ENCODE measurements at places on chromosomes 6 and 20.

DNA sequence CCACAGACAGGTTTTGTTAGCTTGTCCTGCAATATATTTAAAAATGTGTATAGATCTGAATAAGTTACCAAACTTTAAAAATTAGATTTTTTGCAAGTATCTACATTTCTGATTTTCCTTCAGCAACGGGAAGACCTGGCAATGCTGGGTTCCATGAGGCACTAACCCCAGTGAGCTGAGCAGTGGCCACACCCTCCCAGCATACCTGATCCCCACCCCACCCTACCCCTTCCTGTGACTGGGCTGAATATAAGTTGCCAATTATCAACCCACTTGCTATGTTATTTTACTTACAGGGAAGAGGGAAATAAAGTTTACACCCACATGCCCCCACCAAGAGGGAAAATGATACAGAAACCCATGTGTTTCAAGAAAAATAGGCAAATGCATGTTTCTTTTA lies 70.3 kb upstream of the RALGAPA2 start:
- no peak for DNase-seq

- no peak for DNase-seq
Observed at GRCh38 chr20:55394592-55394991, 610.7 kb downstream of the CBLN4 start.

GRCh38 chr6:49649988-49650387 lies 13.3 kb upstream of the RHAG start:
- DNase-seq: no peak

DNA sequence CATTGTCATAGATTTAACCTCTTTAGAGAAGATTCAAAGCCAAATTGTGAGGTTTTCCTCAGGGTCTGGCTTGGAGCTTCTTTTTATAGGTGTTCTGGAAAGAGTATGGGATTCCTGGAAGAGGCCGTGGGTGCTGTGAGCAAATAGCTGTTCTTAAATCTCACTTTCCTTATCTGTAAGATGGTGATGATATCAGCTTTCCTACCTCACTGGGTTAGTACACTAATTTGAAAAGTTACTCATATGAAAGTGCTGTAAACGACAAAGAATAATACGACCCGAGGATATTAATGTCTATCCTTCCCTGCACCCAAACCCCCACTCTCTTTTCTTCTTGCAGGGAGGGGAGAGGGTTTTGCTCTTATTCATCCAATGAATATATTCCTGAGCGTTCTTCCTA lies 116.9 kb upstream of the ENPP5 start:
- no peak for DNase-seq

DNA sequence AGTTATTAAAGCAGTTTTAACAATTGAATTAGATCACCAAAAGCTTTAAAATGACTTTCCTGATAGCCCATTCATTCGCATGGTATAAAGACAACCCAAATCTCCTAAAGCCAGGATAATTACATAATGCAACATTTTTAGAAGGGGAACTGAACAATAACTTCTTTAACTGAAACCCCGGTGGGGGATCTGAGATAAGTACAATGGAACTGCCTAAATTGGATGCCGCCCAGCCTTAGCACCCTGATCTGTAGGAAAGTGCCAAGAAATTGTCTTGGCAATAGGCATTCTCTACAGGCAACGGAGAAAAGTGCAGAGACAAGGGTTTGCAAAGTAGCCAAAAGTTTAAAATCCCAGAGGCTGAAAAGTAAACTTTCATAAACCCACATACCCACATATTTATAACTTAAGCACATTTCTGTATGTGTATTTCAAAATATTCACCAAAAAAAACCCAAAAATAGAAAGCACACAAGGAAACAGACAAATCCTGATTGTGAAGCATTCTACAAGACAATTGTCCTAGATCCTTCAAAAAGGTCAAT lies 98.8 kb upstream of the BEND6 start:
- no peak for DNase-seq

GRCh38 chr6:151917531-151918329 lies 110.2 kb downstream of the ESR1 start:
- no peak for DNase-seq

DNA sequence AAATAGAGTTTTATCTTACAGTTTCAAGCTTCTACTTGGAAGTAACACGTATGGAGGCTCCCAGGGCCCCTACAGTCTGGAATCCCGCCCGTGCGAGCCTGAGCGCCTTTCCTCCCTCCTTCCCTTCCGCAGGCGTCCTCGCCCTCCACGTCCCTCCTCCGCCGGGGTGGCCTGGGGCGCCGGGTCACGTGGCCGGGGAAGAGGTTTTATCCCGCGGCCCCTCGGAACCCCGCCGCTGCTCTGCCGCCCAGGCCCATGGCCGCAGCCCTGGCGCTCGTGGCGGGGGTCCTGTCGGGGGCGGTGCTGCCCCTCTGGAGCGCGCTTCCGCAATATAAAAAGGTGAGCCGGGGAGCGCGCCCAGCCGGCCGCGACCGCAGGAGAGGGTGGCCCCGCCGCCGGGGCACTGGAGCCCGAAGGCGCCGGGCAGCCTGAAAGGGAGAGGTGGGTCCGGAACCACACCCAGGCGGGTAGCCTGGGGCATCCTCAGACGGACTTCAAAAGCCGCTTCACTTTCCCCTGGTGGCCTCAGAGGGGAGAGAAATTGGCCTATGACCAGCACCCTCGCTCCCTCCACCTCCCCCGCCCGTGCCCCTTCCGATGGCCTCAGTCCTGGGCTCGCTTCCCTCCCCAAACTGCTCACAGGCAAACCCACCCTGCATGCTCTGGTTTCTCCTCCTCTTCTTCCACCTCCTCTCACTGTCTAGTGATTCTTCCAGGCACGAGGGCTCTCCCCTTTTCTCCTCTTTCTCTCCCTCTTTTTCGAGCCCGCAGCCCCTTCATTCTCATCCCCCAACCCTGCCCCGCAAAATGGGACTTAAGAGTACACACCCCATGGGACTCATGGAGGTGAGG lies at the start of gene CLPSL2:
Gene CLPSL2, plus strand, starts transcription at position 235 of the 852 bp plus-strand sequence. Its CDS starts 21 bp downstream, at position 256.
- no peak for DNase-seq

DNA sequence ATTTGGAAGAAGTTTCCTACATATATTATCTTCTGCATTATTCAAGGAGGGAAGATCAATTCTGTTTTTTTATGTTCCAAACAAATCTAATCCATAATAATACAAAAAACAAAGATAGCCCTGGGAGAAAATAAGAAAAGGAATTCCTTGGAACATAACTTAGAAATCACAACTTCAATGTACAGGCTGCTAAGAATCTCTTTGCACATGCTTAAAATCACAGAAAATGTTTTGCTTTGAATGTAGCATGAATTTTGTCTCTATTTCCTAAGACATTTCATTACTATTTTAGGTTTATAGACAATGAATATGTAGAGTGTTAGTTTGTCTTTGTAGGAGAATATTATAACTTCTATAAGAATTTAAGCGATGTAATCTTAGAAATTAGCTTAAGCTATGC lies 700.1 kb downstream of the RNF144B start:
- DNase-seq: no peak

DNA sequence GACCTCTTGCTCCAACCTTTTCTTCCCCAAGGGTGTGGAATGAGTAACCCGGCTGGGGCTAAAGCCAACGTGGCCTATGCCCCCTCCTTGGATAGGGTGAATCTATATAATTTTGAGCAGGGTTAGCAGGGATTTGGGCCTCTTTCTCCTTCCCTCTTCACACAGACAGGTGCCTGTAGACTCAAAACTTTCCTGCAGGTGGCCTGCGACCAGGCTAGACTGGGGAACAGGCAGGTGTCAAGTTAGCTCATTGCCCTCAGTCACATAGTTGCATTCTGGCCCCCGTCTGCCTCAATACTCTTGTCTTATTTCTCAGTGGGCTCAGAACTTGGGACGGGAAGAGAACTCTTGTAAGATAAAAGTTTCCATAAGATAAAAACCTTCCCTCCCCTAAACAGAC lies 243.0 kb downstream of the ATXN1 start:
- DNase-seq: no peak

GRCh38 chr20:25685276-25686080 lies 11.2 kb downstream of the ZNF337 start:
- DNase-seq: no peak

- DNase-seq: no peak
Observed at GRCh38 chr6:70685494-70686180, 18.0 kb downstream of the SMAP1 start.

DNA sequence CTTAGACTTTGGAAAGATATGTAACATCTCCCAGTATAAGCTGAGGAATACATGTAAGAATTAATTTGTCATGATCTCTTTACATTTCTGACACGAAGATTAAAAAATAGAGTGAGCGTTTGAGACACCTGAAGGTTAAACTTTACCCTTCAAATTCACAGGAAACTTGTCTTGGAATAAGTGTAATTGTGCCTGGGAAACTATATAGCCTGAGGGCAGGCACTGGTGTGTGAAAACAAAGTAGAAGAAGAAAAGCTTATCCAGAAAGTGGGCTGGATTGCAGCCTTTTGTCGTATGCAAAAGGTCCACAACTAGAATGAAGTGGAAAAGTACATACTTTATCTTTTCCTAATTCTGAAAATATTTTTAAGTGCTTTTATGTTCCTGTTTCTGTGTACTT lies 275.7 kb upstream of the TCF21 start:
- DNase-seq: no peak

DNA sequence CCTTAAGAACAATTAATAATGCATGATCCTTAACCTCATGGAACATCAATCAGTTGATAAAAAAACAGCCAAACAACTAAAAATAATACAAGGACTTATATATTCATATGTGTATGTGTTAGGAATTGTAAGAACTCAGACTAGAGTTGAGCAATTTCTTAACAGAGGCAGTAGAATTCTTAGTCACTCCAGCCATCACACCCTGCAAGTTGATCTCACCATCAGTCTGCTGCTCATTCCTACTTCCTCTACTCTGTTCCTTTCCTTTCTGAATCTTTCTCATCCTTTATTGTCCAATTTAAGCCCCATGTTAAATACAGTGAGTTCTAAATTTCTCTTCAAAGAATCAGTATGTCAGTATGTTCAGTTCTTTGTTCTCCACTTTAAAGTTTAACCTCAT lies 2.6 kb downstream of the ZNF165 start:
- no peak for DNase-seq

- DNase-seq: no peak
Observed at GRCh38 chr6:29961966-29962365, 19.6 kb downstream of the HLA-A start.

DNA sequence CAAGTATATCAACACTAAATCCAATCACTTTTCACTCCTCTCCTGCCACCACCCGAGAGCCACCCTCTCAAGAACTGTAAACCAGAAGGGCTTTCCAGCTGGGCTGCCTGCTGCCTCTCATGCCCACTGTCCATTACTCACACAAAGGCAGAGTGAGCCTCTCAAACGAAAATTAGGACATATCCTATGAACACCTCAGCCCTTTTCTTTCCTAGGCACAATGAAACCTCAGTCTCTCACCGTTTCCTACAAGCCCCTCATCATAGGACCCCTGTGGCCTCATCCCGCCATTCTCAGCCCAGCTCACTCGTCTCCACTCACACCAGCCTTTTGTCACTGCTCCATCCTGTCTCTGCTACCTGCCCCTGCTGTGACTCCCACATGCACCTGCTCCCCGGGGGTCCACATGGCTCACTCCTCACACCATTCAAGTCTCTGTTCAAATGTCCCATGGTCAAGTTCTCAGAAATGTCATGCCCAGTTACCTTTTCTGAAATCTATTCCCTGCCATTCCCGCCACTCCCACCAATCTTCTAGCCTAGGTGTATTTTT lies 7.4 kb downstream of the HLA-F start:
- DNase-seq: no peak

DNA sequence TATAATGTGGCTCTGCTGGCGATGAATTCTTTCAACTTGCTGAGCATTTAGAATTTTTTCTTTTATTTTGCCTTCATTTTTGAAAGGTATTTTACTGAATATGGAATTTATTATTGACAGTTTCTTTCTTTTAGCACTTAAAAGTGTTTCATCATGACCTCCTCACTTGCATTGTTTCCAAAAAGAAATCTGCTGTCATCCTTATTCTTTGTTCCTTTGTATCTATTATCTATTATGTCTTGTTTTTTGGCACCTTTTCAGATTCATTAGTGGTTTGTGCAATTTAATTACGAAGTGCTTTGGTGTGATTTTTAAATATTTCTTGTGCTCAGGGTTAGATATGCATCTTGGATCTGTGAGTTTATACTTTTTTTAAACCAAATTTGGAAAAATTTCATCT lies 26.0 kb upstream of the SLC22A2 start:
- no peak for DNase-seq

- DNase-seq: no peak
Observed at GRCh38 chr6:78700991-78701390, 166.4 kb upstream of the IRAK1BP1 start.

- no peak for DNase-seq
Observed at GRCh38 chr20:58028123-58028522, 200.3 kb downstream of the ANKRD60 start.

GRCh38 chr20:14992153-14992552 lies 654.7 kb upstream of the FLRT3 start:
- no peak for DNase-seq

GRCh38 chr20:3670511-3670910 lies 7.3 kb upstream of the GFRA4 start:
- no peak for DNase-seq

- DNase-seq: no peak
Observed at GRCh38 chr6:144908004-144908403, 622.9 kb downstream of the UTRN start.

DNA sequence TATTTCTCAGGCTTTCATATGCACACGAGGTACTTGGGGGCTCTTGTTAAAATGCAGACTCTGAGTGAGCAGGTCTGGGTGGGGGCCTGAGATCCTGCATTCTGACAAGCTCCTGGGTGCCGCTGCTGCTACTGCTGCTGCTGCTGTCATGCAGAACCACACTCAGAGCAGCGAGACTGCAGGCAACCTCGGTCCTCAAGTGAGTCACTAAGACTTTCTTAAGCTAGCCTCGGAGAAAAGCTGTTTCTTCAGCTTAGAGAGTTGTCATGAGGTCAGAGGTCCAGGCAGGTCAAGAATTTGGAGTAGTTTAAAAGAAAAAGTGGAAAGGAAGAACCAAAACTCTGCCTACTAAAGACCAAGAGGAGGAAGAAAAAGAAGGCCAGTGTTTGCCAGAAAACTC lies 92.9 kb downstream of the SPTLC3 start:
- DNase-seq: no peak

- DNase-seq: peak; percentile 19
Observed at GRCh38 chr6:159169193-159169555, at the start of gene FNDC1. Gene FNDC1, plus strand, starts transcription at chr6:159169400. Its CDS starts 197 bp downstream, at chr6:159169597.

DNA sequence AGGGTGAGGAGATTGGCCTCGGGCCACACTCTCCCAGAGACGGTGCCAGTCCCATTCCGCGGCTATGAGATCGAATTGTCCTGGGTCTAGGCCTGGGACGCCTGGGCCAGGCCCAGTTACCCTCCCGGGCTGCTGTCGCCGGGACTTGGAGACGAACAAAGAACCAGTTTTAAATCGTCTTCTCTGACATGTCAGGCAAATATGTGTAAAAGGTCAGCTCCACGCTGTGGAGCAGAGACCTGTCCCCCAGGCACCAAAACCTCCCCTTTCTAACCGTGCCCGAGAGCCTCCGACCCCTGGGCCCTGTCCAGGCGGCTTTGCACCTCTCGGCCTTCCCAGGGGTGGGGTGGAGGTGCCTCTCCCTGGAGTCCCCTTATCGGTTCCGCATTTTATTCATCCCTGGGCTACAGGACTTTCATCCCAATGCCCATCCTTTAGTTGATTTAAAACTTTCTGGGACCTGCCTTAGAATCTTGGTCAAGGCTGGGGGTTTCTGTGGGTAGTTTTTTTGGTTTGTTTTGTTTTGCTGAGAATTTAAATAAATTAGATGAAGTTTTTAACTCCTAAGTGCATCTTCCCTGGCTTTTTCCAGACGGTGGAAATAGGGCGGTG lies 5.8 kb upstream of the TFAP2A start:
- no peak for DNase-seq

All from activated effector memory CD4-positive, alpha-beta T cell treated with Interleukin-2 at 50 U/mL for 16 hours (primary cell).